T-cell (primary cell): ENCODE measurements at places on chromosomes 6 and 20.

DNA sequence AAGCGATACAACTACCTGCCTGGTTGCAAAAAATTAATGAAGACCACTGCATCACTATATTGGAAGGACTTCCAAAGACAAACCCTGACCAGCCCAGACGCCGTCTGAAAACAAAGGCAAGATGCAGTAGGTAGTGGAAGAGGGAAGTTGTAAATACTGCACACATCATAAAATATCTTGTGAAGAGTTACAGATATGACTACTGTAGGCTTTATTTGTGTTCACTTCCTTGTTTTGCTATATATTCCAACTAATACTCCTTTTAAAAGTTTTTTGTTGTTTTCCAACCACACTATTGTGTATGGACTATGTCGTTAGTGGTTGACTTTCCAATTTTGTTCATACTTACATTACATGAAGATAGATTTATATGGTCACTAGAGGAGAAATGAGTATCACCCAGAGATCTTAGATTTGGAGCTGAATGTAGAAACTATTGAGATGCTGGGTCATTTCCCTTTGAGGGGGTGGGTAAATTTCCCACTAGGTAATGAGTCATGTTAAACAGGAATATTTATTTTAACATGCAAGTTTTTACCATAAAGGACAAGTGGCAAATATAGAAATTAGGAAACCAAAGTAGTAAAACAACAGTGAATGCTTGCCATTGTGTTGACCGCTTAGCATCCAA lies 16.6 kb upstream of the TXLNB start:
- no peak overlapping the region for H3K4me3 ChIP-seq
- DNase-seq: no peak
- H3K4me1 ChIP-seq: no peaks in the 10 kb centered on the region
- H3K27ac ChIP-seq: no peak overlapping the region
- H3K27me3 ChIP-seq: no peaks in the 10 kb centered on the region

- H3K27ac ChIP-seq: no peak overlapping the region
- no peaks in the 10 kb centered on the region for H3K36me3 ChIP-seq
- no peaks in the 10 kb centered on the region for H3K27me3 ChIP-seq
- no peaks in the 10 kb centered on the region for H3K4me1 ChIP-seq
Observed at GRCh38 chr6:9540534-9541126, 874.2 kb downstream of the TFAP2A start.

GRCh38 chr6:23704479-23705052 lies 421.4 kb upstream of the NRSN1 start:
- no peaks in the 10 kb centered on the region for H3K4me1 ChIP-seq
- no peak overlapping the region for H3K27ac ChIP-seq
- H3K36me3 ChIP-seq: no peaks in the 10 kb centered on the region

- no peak for DNase-seq
- no peaks in the 10 kb centered on the region for H3K4me1 ChIP-seq
- H3K36me3 ChIP-seq: no peaks in the 10 kb centered on the region
- no peak overlapping the region for H3K4me3 ChIP-seq
Observed at GRCh38 chr6:125312478-125312877, 10.7 kb upstream of the HDDC2 start.

- no peaks in the 10 kb centered on the region for H3K36me3 ChIP-seq
- no peak overlapping the region for H3K27ac ChIP-seq
- no peak for DNase-seq
- no peaks in the 10 kb centered on the region for H3K4me1 ChIP-seq
Observed at GRCh38 chr6:15962449-15962764, 166.5 kb upstream of the MYLIP start.

DNA sequence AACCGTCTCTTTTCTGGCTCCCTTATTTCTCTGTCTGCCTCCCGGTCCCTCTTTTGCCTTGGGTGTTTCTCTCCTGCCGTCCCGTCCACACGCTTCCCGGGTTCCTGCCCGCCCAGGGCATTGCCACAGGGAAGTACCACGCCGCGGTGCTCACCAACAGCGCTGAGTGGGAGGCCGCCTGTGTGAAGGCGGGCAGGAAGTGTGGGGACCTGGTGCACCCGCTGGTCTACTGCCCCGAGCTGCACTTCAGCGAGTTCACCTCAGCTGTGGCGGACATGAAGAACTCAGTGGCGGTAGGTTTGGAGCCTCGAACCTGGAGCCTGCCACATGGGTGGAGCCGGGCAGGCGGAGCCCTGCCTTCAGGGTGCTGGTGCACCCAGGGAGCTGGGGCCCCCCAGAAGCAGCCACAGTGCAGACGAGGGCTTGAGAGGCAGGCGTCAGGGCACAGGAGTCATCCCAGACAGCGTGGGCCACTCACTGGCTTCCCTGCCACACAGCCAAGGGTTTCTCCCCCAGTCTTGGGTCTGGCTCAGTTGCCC lies 21.3 kb downstream of the NPEPL1 start:
- no peaks in the 10 kb centered on the region for H3K4me1 ChIP-seq
- no peak for DNase-seq
- no peaks in the 10 kb centered on the region for H3K36me3 ChIP-seq

DNA sequence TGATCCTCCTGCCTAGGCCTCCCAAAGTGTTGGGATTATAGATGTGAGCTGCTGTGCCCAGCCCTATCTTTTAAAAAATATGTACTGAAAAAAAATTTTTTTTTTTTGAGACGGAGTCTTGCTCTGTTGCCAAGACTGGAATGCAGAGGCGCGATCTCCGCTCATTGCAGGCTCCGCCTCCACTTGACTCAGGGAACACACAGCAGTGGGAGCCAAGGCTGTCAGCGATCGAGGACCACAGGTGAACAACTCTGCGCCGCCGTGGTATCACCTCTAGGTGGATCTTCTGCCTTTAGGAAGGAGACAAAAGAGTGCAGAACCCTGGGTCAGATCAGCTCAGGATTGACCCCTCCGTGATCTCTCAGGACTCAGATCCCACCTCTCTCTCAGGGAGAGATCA lies 13.7 kb downstream of the RAET1E start:
- no peak overlapping the region for H3K27ac ChIP-seq
- no peak for DNase-seq
- H3K4me3 ChIP-seq: no peak overlapping the region
- H3K27me3 ChIP-seq: no peaks in the 10 kb centered on the region

DNA sequence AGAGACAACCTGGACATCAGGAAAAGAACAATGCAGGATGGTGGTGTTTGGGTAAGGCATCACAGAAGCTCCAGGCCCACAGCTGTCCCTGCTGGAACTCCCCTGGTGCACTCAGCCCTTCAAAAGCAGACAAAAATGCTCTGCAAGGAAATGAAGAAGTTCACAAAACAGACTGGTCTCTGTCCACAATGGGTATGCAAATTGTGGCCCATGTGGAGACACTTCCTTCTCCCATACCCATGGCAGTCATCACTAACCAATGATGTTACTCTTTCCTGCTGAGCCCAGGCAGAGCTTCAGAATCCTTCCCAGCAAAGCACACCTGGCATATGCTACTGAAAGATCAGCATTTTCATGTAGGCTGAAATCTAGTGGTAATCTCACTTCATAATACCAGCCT lies 42.6 kb upstream of the PXDC1 start:
- no peaks in the 10 kb centered on the region for H3K4me1 ChIP-seq
- H3K4me3 ChIP-seq: no peak overlapping the region
- H3K27me3 ChIP-seq: peaks cover under 1% of the 10 kb centered on the region
- no peak for DNase-seq

GRCh38 chr6:20479060-20479459 lies 55.2 kb upstream of the CDKAL1 start:
- no peaks in the 10 kb centered on the region for H3K4me1 ChIP-seq
- no peak overlapping the region for H3K27ac ChIP-seq
- H3K4me3 ChIP-seq: no peak overlapping the region
- peaks cover 5% of the 10 kb centered on the region for H3K36me3 ChIP-seq
- H3K27me3 ChIP-seq: no peaks in the 10 kb centered on the region

DNA sequence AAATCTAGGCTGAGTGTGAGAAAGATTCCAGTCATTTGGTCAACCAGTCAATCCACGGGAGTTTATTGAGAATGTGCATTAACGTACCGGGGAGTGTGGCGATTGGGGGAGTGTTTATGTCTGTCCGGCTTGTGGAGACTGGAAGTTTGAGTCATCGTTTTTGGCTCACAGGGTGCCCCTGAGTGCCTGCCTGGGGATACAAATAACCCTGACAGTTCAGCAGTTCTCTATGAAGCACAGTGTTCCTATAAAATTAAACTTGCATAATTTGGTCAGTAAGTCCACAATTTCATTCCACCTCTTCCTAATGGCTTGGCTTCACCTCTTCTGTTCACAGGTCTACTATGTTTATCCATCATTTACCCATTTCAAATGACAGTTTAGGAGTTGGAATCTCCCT lies 72.6 kb upstream of the PLEKHG1 start:
- H3K36me3 ChIP-seq: no peaks in the 10 kb centered on the region
- no peak overlapping the region for H3K4me3 ChIP-seq
- no peak for DNase-seq

- H3K4me1 ChIP-seq: no peaks in the 10 kb centered on the region
- H3K27ac ChIP-seq: no peak overlapping the region
- no peaks in the 10 kb centered on the region for H3K27me3 ChIP-seq
- no peaks in the 10 kb centered on the region for H3K36me3 ChIP-seq
Observed at GRCh38 chr6:21791581-21791980, 198.0 kb downstream of the SOX4 start.

DNA sequence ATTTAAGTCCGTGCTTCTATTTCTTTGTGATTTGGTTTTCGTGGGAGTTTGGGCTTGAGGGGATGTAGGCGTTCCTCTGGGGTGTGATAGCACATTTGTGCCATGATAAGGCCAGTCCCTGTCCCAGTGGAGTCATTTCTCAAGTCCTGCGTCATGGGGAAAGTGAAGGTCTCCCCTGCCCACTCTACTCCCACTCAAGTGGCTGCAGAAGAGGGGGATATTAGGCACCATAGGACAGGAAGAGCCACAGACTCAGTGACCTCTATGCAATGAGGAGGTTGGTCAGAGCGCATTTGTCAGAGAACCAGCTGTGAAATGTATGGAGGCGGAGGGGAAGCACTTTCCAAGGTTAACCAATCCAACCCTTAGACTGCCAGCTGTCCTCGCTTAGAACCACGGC lies 51.9 kb upstream of the EDN1 start:
- no peaks in the 10 kb centered on the region for H3K27me3 ChIP-seq
- no peaks in the 10 kb centered on the region for H3K36me3 ChIP-seq
- DNase-seq: no peak
- no peak overlapping the region for H3K4me3 ChIP-seq
- no peak overlapping the region for H3K27ac ChIP-seq

DNA sequence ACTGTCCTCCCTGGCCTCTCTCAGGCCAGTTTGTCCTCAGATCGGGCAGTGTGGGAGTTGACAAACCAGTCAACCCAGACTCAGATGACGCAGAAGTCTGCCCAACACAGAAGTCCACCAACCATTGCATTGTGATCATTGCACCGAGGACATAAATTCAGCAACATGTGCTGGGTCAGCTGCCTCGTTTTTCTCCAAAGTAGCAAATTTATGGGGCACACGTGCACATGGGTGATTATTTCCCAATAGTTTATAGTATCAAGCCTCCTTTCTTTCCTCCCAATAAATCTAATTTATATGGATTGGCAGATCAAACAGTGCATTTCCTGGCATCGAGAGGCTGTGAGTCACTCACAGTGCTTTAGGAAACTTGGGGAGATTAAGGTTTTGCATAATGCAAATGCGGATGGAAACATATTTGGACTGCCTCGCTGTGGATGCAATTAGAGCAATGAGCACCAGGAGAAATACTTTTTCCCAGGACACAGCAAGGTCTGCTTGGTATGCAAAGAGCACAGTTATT lies 413.7 kb upstream of the SULF2 start:
- no peaks in the 10 kb centered on the region for H3K36me3 ChIP-seq
- H3K27me3 ChIP-seq: peaks cover 19% of the 10 kb centered on the region
- H3K4me1 ChIP-seq: no peaks in the 10 kb centered on the region
- H3K27ac ChIP-seq: no peak overlapping the region

- no peaks in the 10 kb centered on the region for H3K36me3 ChIP-seq
- DNase-seq: no peak
- H3K27me3 ChIP-seq: peaks cover 26% of the 10 kb centered on the region
- no peaks in the 10 kb centered on the region for H3K4me1 ChIP-seq
- no peak overlapping the region for H3K4me3 ChIP-seq
- H3K27ac ChIP-seq: no peak overlapping the region
Observed at GRCh38 chr6:35184580-35185301, 29.0 kb upstream of the SCUBE3 start.

DNA sequence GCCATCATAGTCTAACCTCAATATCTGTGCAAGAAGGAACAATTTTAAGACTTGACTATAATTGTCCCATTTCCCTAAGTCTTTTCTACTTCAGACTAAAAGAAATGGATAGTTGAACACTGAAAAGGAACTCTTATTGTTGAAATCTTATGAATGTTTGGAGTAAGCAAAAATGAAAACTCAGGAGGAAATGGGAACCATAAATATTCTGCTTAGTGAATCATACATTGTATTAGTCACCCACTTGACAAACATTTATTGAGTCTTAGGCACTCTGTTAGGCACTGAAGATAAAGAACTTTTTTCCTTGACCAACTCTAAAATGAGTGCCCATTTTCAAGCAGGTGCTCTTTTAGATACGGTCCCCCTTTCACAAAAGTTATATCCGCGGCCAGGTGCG lies 8.7 kb downstream of the CCDC170 start:
- H3K27me3 ChIP-seq: no peaks in the 10 kb centered on the region
- no peaks in the 10 kb centered on the region for H3K36me3 ChIP-seq
- no peak for DNase-seq
- H3K27ac ChIP-seq: no peak overlapping the region

GRCh38 chr6:53795702-53796450 lies 1.1 kb downstream of the LRRC1 start:
- peaks cover 15% of the 10 kb centered on the region for H3K4me1 ChIP-seq
- no peaks in the 10 kb centered on the region for H3K36me3 ChIP-seq
- H3K27ac ChIP-seq: no peak overlapping the region
- H3K27me3 ChIP-seq: no peaks in the 10 kb centered on the region
- no peak for DNase-seq

DNA sequence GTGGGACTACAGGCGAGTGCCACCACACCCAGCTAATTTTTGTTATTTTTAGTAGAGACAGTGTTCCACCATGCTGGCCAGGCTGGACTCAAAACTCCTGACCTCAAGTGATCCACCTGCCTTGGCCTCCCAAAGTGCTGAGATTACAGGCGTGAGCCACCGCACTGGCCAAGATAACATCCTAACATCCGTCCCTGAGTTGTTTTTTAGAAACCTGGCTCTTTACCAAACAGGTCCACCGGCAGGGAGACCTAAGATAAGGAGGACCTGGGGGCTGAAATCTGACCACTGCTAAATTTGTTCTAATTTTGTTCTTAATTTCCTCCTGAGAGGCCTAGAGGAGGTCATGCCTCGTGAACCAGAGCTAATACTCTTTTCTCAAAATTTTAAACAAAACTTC lies 20.5 kb downstream of the CTCFL start:
- no peaks in the 10 kb centered on the region for H3K4me1 ChIP-seq
- no peak for DNase-seq
- H3K4me3 ChIP-seq: no peak overlapping the region
- H3K27me3 ChIP-seq: peaks cover 40% of the 10 kb centered on the region
- H3K36me3 ChIP-seq: no peaks in the 10 kb centered on the region
- H3K27ac ChIP-seq: no peak overlapping the region
